ENCODE measurements at places on chromosomes 2 and 18.

- no peak for DNase-seq
Measured at GRCh38 chr2:108993095-108993937, 4.3 kb upstream of the EDAR start.

GRCh38 chr2:237453671-237454070, 33.4 kb upstream of the MLPH start:
- no peak for DNase-seq

DNA sequence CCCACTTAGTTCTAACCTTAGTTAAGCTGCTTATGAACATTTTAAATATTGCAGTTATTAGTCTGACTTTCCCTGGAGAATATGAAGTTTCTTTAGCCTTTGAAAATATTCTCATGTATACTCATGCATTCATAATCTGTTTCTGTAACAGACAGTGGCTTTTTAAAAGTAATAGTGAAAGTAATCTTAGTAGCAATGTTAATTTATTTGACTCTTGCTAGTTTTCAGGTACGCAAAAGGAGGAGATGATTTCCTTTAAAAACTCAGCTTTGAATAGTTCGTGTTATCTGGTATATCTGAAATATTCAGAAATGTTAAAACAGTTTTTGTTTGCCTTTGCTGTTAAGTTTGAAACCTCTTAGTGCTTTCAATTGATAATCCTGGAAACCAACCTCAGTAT, 3.8 kb downstream of the ANKRD12 start:
- no peak for DNase-seq

DNA sequence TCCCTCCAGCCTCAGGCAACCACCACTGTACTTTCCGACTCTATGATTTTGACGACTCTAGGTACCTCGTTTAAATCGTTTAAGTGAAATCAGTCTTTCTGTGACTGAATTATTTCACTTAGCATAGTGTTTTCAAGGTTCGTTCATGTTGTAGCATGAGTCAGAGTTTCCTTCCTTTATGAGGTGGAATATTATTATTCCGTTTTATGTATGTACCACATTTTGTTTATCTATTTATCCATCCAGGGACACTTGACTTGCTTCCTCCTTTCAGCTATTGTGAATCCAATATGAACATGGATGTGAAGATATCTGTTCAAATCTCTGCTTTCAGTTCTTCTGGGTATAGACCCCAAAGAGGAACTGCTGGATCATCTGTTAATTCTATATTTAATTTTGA, 19.1 kb downstream of the IL1R2 start:
- DNase-seq = no peak

DNA sequence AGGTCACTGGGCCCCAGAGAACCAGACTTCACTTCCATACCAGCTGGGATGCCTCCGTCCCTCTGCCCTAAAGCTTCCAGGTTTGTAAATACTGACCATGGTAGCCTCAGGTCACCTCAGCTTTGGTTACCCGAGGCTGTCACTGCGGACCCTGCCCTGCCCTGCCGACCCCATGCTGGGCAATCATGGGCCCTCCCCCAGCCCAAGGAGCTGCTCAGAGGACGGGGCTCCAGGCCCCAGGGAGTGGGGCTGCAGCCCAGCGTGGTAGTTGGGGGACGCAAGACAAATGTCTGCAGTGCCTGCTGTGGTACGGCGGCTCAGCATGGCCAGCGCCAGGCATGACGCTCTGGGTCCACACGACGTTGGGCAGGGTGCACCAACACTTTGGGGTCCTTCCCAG, 25.3 kb downstream of the RAMP1 start:
- no peak for DNase-seq

DNA sequence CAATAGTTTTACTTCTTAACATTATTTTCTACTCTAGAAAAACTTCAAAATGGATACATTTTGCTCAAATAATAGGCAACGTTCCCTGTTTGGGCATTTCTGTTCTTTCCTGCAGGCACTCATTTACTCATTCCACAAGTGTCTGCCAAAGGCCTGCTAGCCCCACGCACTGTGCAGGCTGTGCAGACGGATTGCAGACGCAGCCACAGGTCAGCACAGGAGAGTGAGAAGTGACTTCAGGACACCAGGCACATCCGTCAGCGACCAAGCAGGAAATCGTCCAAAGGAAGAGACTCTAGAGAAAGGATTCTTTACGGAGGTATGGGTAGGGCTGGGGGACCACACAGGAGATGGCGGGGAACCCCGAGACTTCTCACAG, 103.0 kb upstream of the AGAP1 start:
- no peak for DNase-seq

- no peak for DNase-seq
Measured at GRCh38 chr2:222281506-222281905, 17.3 kb downstream of the PAX3 start.

GRCh38 chr2:133607679-133608078, 39.4 kb upstream of the NCKAP5 start:
- DNase-seq = no peak

DNA sequence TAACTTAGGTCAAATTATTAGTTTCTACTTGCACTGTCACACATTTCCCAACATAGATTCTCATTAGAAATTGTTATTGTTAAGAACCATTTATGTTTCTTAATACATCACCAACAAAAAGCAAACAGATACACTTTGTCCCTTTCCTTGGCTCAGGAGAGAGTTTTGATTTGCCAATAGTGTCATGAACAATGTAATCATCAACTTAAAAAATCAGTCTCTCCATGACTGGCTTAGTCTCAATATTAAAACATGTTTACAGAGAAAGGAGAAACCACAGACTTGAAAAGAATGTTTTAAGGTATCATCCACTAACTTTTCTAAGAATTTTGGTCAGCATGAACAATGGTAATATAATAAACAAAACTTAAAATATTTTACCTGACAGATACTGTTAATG, 416.5 kb upstream of the KCNH7 start:
- DNase-seq = no peak

DNA sequence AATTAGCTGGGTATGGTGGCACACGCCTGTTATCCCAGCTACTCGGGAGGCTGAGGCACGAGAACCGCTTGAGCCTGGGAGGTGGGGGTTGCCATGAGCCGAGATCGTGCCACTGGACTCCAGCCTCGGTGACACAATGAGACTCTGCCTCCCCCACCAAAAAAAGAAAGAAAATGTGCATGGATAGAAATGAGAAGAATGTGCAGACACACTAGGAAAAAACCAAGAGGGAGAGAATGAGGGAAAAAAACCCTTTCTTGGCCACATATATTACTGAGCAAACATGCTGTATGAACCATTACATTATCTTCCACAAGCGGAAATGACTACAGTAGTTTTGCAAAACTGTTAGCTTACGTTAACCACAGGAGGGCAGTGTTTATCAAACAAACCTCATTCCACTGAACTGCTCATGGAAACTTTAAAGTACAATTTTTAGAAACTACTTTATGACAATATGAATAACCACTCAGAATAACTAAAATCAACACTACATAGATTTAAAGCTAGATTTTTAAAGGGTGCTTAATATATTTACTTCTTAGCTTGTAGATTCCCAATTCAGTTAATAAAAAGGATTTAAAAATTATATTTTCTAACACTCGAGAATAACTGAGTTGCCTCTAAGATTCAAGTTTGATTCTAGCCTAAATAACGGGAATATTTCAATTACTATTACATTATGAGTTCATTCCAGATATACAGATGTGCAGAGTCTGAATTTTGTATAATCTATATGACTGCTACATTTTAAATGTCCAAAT, 26.4 kb downstream of the ASXL2 start:
- no peak for DNase-seq

DNA sequence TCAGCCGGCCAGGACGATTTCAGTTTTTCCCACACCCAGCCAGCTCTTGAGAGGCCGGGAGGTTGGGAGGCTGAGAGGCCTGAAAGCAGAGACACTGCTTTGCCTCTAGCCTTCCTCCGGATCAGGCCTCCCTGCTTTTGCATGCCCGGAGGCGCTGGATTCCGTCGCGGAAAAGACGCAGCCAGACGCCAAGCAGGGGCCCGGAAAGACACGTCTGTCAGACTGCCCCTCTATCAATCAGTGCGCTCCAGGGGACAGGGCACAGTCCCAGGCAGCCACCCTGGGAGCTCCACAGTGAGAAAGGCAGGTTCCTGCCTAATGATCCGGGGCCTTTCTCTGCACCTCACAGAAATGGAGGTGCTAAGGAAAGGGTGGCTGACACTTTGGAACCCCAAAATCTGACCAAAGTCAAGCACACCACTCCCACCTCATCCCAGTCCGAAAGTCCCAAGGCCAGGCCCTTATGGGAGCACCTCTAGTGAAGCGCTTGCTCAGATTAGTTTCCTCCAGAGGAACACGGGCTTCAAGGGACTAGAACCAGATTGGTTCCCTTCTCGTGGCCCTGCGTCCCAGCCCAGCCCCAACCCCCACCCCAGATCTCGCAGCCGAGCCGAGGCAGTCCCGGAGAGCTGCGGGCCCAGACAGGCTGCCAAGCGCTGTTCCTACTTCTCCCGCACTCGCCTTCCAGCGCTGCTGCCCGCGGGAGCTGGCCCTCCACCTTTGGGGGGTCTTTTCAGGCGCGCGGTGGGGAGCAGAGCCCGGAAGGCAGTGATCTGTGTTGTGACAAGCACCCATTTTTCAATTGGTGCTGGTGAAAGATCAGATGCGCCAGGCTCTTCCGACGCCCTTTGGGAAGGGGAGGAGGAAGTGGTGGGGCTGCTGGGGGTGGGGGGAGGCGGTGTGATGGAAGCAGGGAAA, 5.0 kb downstream of the DLX1 start:
- no peak for DNase-seq

- DNase-seq = no peak
Measured at GRCh38 chr2:15048000-15048399, 415.5 kb downstream of the LRATD1 start.

- no peak for DNase-seq
Measured at GRCh38 chr2:67566958-67567635, 170.0 kb downstream of the ETAA1 start.

- no peak for DNase-seq
Measured at GRCh38 chr2:42332575-42332974, 28.4 kb downstream of the COX7A2L start.

DNA sequence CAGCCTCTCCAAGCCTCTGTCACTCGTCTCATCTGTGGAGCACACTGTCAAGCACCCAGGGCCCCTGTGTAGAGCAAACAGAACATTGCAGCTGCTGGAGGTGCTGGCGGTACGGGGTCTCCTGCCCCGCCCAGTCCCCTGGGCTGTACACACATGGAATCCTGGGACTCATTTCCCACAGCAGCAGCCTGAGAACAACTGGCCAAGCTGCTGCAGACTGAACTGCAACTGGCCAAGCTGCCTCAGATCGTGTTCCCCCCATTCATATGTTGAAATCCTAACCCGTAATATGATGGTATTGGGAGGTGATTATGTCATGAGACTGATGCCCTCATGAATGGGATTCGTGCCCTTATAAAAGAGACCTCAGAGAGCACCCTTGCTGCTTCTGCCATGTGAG, 130.5 kb downstream of the NCK2 start:
- DNase-seq = no peak

DNA sequence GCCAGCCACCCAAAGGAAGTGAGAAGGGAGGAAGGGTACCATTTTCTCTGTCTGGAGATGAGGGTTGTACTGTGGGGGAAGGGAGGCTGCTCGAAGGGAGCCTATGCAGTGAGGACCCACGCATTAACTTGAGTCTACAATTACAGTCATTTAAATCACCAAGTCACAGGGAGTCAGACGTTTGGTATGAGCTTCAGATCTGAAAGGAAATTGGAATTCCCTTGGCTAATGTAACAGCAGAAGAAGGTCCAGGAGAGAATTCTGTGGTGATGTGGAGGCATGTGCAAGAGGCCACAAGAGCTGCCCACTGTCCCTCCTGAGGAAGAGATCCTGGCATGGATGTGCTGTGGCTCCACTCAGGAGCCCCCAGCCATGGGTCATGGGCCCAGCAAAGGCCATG, 22.5 kb downstream of the DAPL1 start:
- DNase-seq = no peak

DNA sequence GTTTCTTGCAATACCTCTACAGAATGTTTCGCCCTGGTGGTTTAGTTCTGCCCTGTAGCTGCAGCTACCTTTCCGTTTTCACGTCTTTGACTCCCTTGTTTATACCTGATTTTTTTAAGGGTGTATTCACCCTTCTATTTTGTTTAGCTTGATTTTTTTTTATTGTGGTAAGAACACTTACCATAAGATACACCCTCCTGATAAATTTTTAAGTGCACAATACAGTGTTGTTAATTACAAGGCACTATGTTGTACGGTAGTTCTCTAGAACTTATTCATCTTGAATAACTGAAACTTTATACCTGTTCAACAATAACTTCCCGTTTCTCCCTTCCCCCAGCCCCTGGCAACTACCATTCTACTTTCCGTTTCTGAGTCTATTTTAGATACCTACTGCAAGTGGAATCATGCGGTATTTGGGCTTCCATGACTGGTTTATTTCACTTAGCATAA, 48.9 kb upstream of the NABP1 start:
- DNase-seq = no peak

DNA sequence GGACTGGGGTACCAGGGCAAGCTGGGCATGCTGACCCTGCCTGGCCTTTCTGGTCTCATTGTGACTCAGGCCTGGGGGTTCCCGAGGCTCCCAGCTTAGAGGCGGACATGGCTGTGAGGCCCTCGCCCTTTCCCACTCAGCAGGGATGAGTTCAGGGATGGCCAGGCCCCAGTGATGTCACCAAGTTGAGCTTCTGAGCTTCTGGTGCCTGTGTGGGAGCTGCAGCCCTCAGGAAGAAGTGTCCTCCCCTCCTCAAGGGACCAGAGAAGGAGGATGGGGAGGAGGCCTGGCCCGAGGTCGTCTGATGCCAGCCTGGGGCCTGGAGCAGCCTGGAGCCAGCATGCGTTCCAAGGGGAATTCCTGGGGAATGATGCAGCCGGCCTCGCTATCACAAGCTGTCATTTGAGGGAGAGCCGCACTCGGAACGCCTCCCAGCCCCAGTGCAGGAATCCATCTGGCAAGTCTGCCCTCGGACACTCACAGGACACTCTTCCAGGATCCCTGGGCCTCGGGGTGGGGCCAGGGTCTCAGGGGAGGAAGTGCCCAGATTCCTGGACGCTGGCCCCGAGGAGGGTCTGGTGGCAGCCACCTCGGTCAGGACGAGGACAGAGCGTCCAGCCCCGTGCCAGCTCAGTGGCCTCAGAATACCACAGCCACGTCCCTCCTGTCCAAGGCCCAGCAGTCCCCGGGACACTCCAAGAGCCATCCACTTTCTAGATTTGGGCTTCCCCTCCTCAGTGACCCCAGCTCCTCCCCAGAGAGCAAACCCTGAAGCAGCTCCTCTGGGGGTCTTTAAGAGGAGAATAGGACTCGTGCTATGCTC, 61.2 kb upstream of the GPC1 start:
- DNase-seq = no peak

DNA sequence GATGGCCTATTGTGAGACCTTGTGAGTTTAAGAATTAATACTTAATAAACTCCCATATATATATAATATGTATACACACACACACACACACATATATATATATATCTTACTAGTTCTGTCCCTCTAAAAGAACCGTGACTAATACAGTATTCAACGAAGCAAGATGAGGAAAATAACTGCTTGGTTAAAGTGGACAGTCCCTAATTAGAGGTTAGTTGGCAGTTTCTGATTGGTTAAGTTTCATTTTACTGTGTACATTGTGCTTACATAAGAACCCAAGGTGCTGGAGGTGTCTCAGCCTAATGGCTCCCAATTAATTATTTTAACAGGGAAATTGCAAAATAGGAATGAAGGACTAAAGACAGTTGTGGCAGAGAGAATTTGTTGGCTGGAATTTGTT, 132.1 kb downstream of the STRN start:
- no peak for DNase-seq

GRCh38 chr18:58190842-58191530, 147.0 kb downstream of the NEDD4L start:
- no peak for DNase-seq
